ENCODE measurements at places on chromosomes 6 and 20.
A peak's percentile ranks its signal among the peaks of the same experiment; 100 is the strongest.

DNA sequence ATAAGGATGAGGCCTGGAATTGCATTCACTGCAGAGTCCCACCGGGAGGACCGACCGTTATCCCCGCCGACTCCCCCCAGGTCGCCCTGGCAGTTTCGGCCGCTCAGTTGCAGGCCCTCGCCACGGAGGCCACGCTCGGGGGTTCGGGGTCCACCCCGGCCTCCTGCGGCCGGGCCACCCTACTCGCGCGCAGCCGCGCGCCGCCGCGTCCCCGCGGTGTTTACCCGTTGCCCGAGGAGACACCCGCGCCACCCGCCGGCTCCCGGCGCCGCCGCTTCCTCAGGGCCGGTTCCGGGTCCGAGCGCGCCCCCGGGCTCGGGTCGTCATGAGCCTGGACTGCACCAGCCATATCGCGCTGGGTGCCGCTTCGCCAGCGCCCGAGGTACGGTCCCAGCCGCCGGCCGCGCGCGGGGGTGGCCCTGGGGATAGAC is at the start of gene CCDC170:
Gene CCDC170, plus strand, starts transcription at position 214 of the 431 bp plus-strand sequence. Its CDS starts 112 bp downstream, at position 326.
- peak; percentile 48 for DNase-seq

- DNase-seq: no peak
These were observed 48.0 kb downstream of the MAPK14 start for GRCh38 chr6:36075656-36076055.

- no peak for DNase-seq
These were observed 111.2 kb upstream of the CNKSR3 start for GRCh38 chr6:154621686-154622085.

- peak; percentile 28 for DNase-seq
These were observed 399.5 kb downstream of the PHF3 start for GRCh38 chr6:64034910-64035655.

DNA sequence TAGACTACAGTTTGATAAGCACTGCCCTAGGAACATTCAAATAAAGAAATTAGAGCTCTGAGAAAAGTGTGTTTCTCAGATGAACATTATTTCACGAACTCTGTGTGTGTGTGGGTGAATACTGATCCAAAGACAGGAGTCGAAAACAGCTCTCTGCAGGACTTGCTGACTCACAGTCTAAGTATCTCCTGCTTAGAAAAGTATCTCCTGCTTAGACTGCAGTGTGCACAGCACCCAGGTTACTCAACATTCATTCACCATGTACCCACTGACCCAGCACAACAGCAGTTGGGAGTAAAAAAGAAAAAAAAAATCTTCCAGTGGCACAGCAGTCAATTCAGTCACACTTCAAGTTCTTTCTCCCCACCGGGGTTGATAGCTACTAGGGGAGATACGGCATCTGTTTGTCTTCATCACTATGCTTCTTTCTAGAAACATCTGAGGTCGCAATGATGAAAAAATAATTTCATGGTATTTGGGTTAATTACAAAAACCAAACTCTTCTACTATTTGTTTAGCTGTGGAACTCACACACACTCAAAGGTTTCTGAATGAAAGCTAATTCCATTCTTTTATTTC is 48.0 kb downstream of the GCLC start:
- no peak for DNase-seq
